Foreskin fibroblast (primary cell): ENCODE measurements at places on chromosomes 5 and 9.

GRCh38 chr9:71333321-71333720, 211.9 kb upstream of the TRPM3 start:
- no peak for DNase-seq

DNA sequence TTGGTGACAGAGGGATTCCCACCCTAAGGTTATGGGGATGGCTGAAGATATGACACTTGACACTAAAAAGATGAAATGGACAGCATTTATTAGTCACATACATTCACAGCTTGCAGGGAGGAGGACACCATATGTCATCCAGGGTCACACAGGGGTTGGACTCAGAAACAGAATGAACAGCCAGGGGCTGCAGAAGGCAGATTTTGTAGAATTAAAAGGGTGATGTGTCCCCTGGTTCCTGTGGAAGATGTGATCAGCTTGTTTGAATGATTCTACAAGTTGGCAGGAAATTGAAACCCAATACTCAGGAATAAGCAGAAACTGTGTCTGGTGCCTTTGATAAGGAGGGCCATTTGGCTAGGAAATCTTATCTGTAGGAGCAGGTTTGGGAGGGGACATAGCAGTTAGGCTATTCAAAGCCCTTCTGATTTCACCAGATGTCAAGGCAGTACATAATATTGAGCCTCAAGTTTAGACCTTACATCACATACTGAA, 102.3 kb upstream of the GRIN3A start:
- no peak for DNase-seq

GRCh38 chr5:176514244-176514950, 22.8 kb downstream of the RNF44 start:
- DNase-seq: no peak

DNA sequence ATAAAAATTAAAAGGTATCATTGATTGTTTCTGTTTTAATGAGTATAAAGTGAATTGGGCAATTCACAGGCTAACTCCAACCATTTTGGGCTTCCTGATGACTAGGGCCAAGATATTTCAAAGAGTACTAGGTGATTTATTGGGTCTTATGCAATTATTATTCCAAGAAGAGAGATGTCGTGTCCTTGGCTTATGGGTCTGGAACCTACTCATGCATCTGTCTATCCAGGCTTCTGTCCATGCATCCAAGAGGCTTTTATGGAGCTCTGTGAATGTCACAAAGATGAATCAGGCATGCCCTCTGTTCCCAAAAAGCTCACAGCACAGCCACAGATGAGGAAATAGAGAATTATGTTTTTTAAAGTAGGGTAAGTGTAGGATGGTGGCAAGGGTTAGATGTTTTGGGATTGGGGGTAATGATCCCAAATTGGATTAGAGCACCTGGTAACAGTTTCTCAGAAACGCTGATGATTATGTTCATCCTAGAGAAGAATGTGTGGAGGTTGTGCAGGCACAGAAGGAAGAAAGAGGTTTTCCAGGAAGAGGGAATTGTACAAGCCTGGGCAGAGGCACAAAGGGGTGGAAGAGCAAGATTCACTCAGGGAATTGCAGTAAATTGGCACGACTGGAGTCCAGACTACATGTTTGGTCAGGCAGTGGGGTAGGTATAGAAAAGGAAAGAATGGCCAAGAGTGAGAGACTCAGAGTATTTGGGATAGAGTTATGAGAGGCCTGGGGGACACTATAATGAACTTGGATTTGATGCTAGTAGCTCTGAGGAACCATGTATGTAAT, 83.0 kb upstream of the TNC start:
- DNase-seq: peak; percentile 89

GRCh38 chr9:128685636-128686489, 3.2 kb upstream of the SET start:
- DNase-seq: no peak

- no peak for DNase-seq
Measured at GRCh38 chr5:80698369-80698768, 43.6 kb upstream of the DHFR start.

DNA sequence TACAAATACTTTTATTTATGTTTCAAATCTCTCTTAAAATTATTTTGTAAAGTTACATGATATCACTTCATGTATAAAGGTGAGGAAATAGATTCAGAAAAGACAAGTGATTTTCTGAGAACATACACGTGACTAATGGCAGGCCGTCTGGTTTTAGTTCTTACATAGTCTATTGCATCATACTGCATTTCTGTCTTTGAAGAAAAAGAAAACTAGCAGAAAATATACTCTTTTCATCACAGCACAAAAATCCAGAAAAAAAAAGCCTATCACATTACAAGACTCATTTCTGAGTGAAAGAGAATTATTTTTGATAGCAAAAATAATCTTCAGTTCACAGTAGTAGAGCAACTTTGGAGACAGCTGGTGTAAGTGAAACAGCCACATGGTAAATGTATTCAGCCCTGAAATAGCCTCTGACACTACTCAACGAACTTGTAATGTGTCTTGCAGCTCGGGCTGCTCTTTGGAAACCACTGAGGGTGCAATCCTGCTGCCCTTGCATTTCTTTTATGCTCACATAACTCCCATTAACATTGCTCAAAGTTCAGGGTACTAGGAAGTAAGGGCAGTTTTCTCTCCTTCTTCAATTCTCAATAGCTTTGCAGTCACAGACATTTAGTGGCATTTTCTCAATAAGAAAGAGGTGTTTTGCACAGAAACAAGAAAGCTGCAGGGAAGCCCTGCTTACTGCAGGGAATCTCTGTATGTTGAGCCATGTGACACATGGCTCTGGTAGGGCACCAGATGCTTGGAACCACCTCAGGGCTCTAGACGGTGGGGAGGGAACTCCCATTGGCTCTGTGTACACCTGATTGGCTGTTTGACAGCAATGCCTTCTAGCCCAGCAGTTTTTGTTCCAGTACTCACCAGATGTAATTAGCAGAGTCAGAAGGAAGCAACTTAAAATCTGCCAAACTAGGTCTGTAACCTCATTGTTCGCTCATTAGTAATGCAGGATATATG, 845.3 kb upstream of the PTPRD start:
- no peak for DNase-seq
